Non-pigmented ciliary epithelial cell (primary cell): ENCODE measurements at places on chromosomes 5 and 9.

GRCh38 chr5:129938077-129938476, 33.8 kb downstream of the CHSY3 start:
- DNase-seq = no peak

DNA sequence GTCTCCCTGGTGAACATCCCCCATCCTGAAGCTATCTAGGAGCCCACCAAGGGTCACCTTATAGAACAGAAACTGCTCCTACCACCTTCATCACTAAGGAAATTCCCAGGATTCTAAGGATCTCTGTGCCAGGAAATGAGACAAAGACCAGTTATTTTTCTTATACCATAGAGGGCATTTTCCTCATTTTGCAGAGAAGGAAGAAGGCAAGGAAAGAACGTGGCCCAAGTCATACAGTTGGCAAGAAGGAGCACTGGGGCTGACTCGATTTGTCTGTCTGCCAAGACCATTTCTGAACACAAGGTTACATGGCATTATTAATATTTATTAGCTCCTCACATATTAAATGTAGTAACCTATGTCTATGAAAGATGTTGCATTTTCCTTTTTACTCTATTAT, 49.6 kb upstream of the TNFSF15 start:
- DNase-seq = no peak

- no peak for DNase-seq
Observed at GRCh38 chr5:73265641-73266040, 92.6 kb downstream of the TMEM174 start.

GRCh38 chr5:112342389-112342788, 76.7 kb downstream of the EPB41L4A start:
- no peak for DNase-seq

DNA sequence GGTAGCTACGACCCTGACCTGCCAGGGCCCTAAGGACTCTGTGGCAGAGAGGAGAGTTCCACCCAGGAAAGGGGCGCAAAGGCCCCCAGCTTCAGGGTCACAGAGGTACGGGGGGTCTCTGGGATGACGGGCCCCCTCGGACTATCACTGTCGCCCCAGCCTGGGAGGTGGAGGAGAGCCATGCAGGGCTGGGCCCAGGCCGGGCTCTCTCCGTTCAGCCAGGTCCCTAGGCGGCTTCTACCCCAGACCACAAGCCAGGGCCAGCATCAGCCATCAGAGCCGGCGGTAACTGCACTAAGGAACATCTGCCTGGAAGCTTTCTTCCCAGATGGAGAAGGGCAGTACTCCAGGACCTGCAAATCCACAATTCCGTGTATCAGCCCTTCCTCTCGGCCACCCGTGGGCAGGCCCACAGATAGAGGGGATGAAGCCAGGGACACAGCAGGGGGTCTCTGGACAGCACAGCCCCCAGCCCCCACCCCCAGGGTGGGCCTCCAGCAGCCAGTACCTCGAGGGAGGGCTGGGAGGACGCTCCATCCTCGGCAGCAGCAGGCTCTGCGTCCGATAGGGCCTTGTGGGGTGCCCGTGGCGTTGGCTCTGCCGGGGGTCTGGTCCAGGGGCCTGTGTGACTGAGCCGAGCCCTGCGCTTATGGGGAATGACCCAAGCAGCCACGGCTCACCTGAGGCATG, 38.4 kb downstream of the NACC2 start:
- DNase-seq = no peak

GRCh38 chr5:14305045-14305444, 161.9 kb downstream of the TRIO start:
- DNase-seq = peak; percentile 71

GRCh38 chr9:85067792-85068191, 398.3 kb downstream of the NTRK2 start:
- DNase-seq = no peak

- no peak for DNase-seq
Observed at GRCh38 chr9:88923653-88924288, 67.5 kb upstream of the S1PR3 start.

GRCh38 chr5:169668732-169669131, 31.7 kb downstream of the DOCK2 start:
- no peak for DNase-seq

DNA sequence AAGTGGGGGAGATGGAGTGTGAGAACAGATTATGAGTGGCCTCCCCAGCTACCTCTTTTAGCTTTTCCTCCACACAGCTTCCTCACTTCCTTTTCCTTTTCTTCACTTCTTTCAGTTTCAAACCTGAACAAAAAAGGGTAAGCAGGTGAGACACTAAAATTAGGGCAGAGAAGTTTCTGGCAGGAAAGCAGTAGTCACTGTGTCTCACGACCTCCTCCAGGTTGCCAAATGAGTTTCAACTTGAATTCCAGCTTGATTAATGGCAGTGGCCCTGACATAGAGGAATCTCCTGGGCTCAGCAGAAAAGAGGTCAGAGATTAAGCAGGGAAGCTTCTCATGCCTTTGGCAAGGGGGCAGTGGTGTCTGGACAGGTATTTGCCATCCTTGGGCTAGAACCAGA, 63.7 kb upstream of the SPINK5 start:
- DNase-seq = no peak

GRCh38 chr9:107153336-107153735, 129.7 kb upstream of the RAD23B start:
- DNase-seq = no peak

DNA sequence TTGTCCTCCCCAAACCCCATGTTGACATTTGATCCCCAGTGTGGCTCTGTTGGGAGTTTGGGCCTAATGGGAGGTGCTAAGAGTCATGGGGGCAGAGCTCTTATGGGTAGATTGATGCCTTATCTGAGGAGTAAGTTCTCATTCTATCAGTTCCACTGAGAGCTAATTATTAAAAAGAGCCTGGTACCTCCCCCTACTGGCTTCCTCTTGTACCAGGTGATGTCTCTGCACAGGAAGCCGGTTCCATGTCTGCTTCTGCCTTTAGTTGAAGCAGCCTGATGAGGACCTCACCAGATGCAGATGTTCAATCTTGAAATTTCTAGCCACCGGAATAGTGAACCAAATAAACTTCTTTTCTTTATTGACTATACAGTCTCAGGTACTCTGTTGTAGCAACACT, 10.8 kb downstream of the GABRB2 start:
- no peak for DNase-seq

DNA sequence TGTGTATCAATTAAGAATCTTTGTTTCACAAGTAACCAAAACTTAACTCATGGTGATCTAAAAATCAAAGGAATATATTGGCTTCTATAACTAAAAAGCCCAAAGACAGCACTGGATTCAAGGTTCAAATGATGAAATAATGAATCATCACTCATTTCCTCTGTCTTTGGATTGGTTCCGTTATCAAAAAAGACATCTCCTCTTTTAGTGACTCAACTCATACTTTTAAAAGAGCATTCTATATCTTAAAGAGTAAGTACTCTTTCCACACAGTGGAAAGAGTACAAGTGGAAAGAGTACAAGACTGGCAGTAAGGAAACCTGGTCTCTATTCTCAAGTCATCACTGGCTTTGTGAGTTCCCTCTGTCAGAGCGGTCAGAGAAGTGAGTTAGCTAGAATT, 141.4 kb upstream of the NMUR2 start:
- no peak for DNase-seq

DNA sequence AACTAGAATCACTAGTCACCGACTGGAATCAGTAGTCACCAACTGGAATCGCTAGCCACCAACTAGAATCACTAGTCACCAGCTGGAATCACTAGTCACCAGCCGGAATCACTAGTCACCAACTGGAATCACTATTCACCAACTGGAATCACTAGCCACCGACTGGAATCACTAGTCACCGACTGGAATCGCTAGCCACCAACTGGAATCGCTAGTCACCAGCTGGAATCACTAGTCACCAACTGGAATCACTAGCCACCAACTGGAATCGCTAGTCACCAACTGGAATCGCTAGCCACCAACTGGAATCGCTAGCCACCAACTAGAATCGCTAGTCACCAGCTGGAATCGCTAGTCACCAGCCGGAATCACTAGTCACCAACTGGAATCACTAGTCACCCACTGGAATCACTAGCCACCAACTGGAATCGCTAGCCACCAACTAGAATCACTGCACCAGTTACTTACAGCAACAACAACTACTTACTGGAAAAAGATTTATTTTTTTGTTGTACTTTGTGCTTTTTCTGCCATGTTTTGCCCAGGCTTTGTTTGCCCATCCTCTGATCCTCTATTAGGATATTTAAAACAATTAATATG, 25.7 kb upstream of the FLT4 start:
- DNase-seq = no peak

GRCh38 chr5:53429706-53430105, 50.7 kb upstream of the FST start:
- DNase-seq = no peak

DNA sequence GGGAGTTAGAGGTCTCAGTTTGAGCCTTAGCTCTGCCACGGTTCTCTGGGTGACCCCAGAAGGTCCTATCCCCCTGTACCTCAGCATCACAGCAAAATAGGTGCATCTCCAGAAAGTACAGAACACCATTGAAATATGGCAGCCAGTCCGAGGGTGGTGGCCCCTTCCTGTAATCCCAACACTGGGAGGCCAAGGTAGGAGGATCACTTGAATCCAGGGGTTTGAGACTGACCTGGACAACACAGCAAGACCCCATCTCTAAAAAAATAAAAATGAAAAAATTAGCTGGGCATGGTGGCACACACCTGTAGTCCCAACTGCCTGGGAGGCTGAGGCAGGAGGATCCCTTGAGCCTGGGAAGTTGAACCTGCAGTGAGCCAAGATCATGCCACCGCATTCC, 7.0 kb upstream of the CRB2 start:
- no peak for DNase-seq

DNA sequence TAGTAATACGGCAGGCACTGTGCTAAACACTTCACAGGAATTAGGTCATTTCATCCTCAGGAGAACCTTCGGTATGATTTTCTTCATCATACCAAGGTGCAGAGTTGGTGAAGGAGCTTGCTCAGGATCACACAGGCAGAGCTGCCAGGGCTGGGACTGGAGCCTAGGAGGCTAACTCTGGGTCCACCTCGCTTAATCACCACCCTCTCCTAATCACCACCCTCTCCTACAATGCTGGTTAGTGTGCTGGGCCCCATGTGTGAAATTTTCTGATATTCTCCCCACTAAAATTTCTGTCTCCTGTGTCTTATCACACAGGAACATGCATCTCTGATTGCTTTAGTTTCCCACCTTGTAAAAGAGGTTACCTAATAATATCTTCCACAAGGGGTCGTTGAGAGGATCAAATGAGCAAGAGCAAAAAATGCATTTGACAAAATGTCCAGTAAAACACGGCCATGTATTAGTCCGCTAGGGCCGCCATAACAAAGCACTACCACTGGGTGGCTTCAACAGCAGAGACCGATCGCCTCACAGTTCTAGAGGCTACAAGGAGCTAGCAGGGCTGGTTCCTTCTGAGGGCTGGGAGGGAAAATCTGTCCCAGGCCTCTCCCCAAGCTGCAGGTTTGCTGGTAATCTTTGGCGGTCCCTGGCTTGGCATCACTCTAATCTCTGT, 128.2 kb upstream of the NFIB start:
- no peak for DNase-seq

- no peak for DNase-seq
Observed at GRCh38 chr5:91141642-91142041, 241.5 kb downstream of the ARRDC3 start.

- no peak for DNase-seq
Observed at GRCh38 chr5:61744690-61745619, 412.9 kb downstream of the ZSWIM6 start.
